ENCODE measurements at places on chromosomes 6 and 20.

DNA sequence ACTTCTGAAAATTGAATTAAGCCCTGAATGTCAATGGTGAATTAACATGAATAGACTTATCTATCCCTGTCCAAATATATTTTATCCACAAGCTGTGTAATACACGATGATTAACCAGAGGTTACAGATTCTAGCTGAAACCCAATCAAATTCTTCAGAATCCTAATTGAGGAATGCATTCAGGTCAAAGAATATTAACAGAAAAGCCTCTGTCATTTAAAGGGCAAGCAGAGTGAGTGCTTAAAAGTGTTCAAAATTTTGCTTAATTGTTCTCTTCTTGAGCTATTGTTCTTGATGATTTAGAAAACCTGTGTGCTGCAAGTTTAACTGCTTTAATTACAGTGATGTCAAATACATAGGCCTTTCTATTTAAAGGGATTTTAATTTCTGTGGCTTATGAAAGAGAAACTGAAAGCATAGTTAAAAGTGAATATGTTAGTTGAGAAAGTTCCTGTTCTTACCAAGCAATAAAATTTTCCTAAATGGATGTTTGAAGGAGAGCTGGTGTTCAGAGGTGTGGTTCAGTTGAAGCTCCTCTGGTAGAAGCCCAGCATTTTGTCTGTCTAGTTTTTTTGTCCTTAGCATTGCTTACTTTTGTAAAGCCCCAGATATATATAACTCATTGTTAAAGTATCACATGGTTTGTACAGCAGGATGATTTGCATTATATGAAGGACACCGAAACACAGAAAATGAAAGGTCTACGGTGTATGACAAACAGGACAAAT is 466.3 kb upstream of the PLCB4 start:
- DNase-seq = no peak

DNA sequence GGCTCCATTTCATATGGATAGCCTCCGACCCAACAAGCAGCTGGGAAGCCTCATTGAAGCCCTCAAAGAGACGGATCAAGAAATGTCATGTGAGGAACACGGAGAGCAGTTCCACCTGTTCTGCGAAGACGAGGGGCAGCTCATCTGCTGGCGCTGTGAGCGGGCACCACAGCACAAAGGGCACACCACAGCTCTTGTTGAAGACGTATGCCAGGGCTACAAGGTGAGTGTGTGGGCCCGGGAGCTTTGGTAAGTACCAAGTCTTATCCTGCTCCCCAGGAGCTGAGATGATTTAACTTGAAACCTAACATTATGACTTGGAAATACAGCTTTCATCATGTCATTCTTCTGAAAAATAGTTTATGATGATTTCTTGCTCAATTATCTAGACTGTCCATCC is 4.1 kb downstream of the TRIM38 start:
- DNase-seq = no peak

DNA sequence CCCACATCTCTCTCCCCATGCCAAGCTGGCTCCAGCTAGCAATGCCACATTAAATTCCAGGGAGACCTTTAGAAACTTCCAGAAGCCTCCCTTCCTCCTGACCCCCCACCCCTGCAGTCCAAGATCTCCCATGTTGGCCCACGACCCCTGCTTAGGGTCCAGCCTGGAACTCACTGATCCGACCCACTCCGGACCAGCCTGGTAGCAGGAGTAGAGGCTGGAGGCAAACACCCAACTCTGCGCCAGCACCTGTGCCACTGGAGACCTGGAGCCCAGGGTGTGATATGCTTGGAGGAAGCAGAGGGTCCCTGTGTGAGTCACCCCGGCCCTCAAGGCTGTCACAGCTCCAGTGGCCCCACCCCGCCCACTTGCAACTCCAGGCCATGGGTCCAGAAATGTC is 3.3 kb upstream of the ULBP1 start:
- no peak for DNase-seq

GRCh38 chr6:142537612-142538478 is 236.0 kb downstream of the ADGRG6 start:
- DNase-seq = no peak

DNA sequence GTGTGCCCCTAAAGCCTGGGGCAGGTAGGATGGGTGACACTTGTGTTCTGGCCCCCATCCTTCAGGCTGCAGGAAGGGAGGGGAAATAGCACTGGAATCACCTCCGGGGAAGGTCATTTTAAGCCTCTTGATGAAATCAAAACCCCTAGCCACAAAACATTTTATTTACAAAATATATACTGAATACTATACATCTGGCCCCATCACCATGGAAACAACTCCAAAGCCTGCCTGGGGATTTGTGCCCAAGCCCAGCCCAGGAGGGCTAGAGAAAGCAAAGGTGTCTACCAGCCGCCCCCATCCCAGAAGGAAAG is 2.6 kb downstream of the SMIM29 start:
- DNase-seq = no peak

GRCh38 chr20:60477958-60478357 is 519.7 kb downstream of the CDH26 start:
- no peak for DNase-seq

DNA sequence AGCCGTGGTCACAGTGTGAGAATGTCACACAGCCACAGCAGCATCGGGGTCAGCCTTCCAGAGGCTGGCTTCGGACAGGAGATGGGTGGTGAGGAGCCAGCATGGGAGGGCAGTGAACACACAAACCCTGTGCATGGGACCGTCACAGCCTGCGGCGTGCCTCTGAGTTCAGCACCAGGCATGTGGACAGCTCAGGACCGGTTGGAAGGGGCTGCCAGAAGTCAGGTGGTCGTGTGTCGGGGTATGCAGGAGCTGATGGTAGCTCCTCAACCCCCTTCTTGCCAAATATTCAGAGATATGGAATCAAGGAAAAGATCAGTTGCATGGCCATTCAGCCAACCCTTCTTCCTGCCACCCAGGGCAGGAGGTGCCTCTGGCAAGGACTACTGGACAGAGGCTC is 28.2 kb downstream of the MYT1 start:
- DNase-seq = no peak

DNA sequence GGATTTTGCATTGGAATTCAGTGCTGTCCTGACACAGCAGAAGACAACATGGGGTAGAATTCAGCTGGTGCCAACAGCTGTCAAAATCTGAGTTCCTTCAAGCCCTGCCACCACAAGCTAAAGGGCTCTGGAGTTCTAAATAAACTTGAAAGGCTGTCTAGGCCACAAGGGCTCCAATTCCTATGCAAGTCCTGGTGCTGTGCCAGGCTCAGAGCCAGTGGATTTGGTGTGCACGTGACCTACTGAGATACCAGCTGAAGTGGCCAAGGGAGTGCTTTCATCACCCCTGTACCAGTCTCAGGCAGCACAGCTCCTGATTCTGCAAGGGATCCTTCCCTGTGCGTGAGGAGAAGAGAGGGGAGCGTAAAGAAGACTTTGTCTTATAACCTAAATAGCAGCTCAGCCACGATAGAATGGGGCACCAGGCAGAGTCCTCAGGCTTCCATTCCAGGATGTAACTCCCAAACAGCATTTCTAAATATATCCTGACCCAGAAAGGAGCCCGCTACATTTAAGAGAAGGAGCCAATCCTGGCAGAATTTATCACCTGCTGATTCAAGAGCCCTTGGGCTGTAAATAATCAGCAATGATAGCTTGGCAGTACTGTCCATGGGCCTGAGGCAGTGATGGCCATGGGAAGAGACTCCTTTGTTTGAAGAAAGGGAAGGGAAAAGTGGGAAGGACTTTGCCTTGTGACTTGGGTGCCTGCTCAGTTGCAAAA is 881.2 kb upstream of the EPHA7 start:
- no peak for DNase-seq

DNA sequence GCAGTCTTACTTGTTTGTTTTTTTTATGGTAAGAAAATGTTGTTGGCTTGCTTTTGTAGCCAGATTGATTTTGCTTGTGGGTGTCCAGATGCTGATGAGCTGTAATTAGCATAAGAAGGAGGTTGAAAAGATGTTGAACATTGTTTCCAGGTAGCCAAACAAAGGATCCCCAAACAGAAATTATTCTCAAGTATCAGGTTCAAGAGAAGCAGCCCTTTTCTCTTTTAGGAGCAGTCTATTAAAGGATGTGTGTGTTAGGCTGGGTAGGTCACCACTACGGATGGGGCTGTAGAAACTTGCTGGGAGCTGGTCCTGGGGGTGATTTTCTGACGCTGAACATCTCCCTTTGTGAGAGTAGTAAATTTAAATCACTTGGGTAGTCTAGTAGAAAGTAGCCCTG is 86.9 kb upstream of the VSTM2L start:
- no peak for DNase-seq

GRCh38 chr6:149857541-149857940 is 6.6 kb downstream of the LRP11 start:
- DNase-seq = no peak

DNA sequence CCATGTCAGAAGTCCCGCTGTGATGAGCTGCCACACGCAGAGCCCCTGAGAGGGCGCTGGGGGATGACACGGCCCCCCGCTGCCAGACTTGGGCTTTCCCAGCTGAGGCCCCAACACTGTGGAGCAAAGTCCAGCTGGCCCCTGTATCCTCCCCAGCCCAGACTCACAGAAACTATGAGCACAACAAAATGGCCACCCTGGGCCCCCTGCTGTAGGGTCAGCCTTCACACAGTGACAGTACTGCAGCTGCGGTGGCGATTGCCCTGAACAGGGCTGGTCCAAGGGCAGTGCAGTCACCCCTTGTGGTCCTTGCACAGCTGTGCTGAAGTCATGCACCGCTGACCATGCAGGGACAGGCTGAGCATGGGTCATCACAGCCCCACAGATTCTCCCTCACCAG is 78.2 kb upstream of the CST7 start:
- no peak for DNase-seq

DNA sequence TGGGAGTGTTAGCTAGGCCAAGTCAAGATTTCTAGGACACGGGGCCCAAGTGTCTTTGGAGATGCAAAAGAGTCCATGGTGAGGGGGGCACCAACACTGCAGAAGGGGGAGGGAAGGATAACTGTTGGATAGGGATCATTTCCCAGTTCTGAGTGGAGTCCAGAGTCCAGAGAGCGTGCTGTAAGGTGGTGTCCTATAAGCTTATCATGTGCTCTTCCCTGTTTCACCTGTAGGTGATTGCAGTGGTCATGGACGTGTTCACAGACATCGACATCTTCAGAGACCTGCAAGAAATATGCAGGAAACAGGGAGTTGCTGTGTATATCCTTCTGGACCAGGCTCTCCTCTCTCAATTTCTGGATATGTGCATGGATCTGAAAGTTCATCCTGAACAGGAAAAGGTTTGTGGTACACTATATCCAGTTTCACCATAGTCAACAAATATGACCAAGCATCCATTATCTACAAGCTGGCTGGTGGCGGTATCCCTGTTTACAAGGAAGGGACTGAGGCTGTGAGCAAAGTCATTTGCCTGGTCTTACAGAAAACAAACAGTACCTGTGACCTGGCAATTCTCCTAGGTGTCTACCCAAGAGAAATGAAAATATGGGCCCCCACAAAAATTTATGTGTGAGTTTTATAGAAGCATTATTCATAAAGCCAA is 15.6 kb downstream of the FAM83D start:
- DNase-seq = no peak

- DNase-seq = no peak
Observed at GRCh38 chr20:47066484-47067270, 172.0 kb downstream of the EYA2 start.

DNA sequence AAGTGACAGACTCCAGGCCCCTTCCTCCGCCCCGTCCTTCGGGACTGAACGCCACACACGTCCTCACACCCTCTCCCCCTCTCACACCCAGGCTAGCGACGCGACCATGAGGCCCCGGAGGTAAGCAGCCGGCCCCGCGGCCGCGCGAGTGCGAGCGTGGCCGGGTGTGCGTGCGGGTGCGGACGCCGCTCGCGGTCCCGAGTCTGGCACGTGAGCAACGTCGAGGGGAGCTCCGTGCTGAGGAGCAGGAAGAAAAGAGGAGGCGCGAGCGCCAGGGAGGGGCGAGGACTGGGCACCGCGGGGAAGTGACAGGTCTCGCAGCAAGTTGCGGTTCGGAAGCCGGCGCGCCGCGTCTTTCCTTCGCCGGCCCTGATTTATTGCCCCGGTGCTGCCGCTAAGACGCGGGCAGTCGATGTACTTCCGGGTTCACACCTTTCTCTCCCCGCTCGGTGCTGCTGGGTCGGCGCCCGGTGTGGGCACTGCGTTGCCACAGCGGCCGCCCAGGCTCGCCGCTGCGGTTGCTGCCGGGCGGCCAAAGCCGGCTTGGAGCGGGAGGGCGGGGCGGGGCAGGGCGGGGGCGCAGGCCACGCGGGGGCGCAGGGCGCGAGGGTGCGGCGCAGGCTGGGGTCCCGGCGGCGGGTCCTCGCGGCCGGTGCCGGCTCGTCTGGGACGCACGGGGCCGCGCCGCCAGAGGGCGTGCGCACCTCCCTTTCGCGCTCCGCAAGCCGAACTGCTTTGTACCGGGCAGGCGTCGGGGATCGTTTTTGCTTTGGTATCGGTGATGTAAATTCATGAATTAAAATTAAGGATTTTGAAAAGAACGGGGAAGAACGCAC is 15.8 kb upstream of the LIN28B start:
- DNase-seq = no peak

DNA sequence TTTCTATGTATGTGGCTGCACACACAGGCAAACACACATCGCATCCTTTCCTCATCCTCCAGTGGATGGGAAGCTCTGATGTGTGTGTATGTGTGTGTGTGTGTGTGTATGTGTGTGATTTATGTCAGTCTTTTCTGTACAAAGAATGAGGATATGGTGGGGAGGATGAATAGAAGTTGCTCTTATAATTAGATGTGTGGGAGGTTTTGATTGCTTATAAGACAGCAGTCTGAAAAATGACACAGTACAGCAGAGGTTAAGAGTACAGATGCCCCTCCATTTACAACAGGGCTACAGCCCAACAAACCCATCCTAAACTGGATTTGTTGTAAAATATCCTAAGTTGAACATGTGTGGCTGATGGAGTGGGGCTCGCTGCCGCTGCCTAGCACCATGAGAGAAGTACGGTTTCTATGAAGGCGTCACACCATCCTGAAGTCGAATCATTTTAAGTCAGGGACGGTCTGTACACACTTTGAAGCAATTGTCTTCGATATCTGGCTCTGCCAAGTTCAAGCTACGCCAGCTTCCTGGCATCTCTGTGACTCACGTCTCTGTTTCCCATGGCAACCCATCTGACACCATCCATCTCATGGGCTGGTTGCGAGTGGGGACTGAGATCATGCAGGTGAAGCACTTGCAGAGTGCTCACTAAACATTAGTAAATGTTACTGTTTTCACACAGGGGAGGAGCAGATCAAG is 252.6 kb downstream of the MYLK4 start:
- no peak for DNase-seq

GRCh38 chr6:137307163-137307854 is 88.1 kb upstream of the IFNGR1 start:
- DNase-seq = no peak

DNA sequence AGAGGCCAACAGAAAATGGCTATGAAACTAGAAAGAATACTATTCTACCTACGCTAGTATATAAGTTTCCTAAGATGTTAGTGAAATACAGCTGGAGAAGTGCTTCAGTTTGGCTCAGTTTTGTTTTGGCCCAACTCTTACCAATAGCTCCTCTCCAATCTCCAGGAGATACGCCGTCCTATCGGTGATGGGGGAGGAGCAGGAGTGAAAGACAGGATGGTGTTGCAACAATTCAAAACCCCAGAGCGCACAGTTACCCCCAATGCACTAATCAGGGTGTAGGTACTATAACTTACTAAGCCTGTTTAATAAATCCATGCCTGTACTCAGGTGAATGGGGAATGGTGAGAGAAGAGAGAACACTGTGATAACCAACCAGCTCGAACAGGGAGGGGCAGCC is 24.2 kb upstream of the RAB23 start:
- no peak for DNase-seq
